SHP77 treated with DMSO at 0.1 percent for 48 hours (cell line): ENCODE measurements at places on chromosomes 4 and X.

- no peak for DNase-seq
Observed at GRCh38 chrX:67104982-67105757, 438.7 kb upstream of the AR start.

DNA sequence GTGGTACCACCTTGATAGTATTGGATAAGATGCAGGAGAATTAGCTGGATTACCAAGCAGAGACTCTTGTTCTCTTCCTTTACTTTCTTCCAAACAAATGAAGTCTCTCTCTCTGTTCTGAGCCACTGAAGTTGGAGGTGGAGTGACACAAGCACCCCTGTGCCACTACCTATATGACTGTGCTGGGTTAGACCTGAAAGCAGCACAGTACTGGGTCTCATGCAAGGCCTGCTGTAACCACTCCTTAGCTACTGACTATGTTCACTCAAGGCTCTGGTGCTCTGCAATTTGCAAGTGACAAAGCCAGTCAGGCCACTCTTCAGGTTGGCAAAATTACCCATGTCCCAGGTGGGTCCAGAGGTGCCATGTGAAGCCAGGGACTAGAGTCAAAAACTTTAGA is 389.6 kb upstream of the MAOA start:
- DNase-seq, result no peak

GRCh38 chr4:137293281-137293680 is 239.0 kb downstream of the PCDH18 start:
- DNase-seq, result no peak

GRCh38 chrX:79169484-79169883 is 25.0 kb downstream of the GPR174 start:
- no peak for DNase-seq

GRCh38 chr4:174036111-174036510 is 247.4 kb downstream of the FBXO8 start:
- DNase-seq, result no peak

DNA sequence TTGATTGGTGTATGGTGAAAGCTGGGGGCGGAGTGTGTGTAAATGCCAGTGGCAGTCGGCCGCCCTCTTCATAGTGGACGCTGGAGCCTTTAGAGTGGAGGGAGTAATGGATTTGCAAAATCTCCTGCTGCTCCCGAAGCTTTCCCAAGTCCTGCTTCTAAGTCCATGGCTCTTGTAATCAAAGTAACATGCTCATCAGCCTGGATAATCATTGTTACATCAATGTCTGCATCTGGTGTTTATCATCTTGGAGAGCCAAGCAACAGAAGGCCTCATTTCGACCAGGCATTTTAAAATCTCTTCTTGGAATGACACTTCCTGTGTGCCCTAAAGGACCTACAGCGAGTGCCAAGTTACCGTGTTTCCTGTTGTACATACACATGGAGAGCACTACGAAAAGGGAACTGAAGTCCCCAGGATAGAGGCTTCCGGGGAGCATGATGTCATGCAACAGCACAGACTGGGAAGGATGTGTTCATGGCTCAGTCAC is 32.2 kb downstream of the UNC5C start:
- DNase-seq, result no peak

GRCh38 chr4:161856711-161857326 is 307.0 kb downstream of the FSTL5 start:
- DNase-seq, result no peak
